ENCODE measurements at places on chromosomes 3 and 15. TPM values are rescaled to one million over a fixed set of nuclear protein-coding genes. Genes with fewer than 3 reads are reported as not detected.
A peak's percentile ranks its signal among the peaks of the same experiment; 100 is the strongest.

Gene GPR149
- total RNA-seq = not detected

Gene EPHA6
- total RNA-seq = 5.7 TPM

Gene SPTBN5
- total RNA-seq = not detected

Gene CYP1A2
- not detected for total RNA-seq

Gene KNG1
- not detected for total RNA-seq

Gene DNAJB8
- total RNA-seq = not detected

Gene KLHL40
- total RNA-seq = not detected

Gene FBXL2
- 9.4 TPM for total RNA-seq

Gene KCNMB2
- not detected for total RNA-seq

Gene RTP1
- total RNA-seq = not detected

Gene STAB1
- total RNA-seq = 295 TPM

Gene ATP13A5
- total RNA-seq = not detected

Gene WHAMM
- total RNA-seq = 11.9 TPM

Gene HAPLN3
- not detected for total RNA-seq

Gene RHOV
- total RNA-seq = not detected

Gene GOLGA8T
- total RNA-seq = not detected

Gene CCRL2
- total RNA-seq = not detected

Gene ARNT2
- 0.58 TPM for total RNA-seq

GRCh38 chr3:45987368-45988291 is 8.0 kb downstream of the FYCO1 start:
- no peak for DNase-seq

- DNase-seq = peak; percentile 61
Observed at GRCh38 chr3:34260271-34261000, 462.0 kb downstream of the PDCD6IP start.

- DNase-seq = no peak
Observed at GRCh38 chr15:83570756-83571155, 83.2 kb upstream of the ADAMTSL3 start.

GRCh38 chr3:181328346-181328745 is 338.8 kb upstream of the DNAJC19 start:
- DNase-seq = no peak

- no peak for DNase-seq
Observed at GRCh38 chr3:52429779-52430415, 15.0 kb downstream of the SEMA3G start.

GRCh38 chr15:68274201-68274848 is 3.2 kb upstream of the FEM1B start:
- DNase-seq = no peak

GRCh38 chr3:102083473-102083872 is 234.2 kb downstream of the NFKBIZ start:
- DNase-seq = no peak

DNA sequence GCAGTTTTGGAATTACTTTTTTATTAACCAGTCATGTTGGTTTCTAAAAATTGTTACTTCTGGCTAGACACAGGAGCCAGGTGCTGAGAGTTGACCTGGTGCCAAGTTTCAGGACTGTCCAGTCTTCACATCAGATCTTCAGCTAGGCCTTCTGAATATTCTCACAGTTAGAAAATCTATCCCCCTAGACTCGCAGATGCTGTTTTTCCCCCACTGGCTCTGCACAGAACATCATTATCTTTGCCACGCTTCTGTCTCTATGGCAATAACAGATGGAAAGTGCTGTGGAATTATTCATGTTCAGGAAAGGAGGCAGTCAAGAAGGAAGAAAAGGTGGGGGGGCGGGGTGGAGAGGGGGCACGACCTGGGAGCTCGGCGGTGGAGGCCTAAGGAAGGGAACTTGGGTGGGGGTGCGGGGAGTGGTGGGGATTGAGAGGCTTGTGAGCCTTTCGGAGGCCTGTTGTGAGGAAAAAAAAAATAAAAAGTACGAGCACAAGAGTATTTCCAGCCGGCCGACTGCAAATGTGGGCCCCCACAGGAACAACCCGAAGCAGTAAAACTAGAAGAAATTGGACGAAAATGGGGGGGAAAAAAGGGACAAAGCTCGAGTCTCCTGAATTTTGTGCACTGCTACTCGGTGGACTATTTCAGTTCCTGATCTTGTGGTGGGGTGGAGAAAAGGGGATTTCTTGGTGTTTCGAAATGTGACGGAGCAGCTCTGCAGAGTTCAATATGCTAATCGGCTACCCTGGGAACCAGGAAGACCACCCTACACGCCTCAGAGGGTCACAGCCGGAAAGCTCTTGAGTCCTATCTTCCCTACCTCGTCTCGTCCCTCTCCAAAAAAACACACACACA is 1.5 kb upstream of the SKIL start:
- peak; percentile 83 for DNase-seq

GRCh38 chr15:82641129-82641798 is 5.9 kb downstream of the CPEB1 start:
- no peak for DNase-seq

- DNase-seq = no peak
Observed at GRCh38 chr3:157093096-157093495, 66.9 kb downstream of the CCNL1 start.

- DNase-seq = no peak
Observed at GRCh38 chr3:151926956-151927355, 53.5 kb downstream of the SUCNR1 start.

DNA sequence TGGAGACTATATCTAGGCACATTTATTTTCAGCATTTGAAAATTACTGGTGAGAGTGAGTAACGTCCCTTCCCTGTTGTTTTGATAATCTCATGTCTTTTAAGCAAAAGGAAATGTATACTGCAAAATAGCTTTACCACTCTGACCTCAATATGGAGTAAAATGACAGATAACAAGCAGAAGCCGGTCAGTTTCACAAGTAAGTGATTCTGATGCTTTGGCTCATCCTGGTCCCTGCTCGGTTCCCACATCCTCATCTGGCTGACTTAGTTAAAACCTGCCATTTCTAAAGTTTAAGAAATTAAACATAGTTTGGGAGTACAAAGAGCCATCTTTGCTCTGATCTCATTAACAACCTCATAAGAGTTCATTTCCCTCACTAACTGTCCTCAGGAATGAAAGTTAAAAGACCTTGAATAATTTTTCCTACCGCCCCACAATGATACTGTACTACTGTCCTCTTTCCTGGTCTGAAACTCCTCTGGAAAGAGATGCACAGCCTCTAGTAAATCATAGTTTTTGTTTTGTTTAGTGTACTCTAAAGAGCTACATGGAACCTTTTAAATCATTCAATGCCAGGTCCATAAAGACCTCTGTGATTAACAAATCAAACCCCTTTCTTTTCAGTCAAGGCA is 72.3 kb upstream of the ICE2 start:
- no peak for DNase-seq

DNA sequence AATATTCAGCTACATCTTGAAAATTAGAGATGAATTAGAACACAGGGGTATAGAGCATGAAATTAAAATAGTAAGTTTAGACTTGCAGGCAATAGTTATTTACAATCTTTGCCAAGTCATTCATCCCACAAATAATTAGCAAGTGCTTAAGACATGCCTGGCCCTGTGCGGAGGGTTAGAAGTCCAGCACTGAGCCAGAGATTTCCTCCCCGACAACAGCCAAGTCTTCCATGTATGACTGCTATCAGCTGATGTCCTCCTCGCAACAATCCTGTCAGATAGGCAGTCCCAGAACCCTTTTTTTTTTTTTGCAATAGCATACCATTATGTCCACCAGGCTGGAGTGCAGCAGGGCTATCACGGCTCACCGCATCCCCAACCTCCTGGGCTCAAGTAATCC is 14.6 kb downstream of the SIN3A start:
- DNase-seq = no peak

- DNase-seq = no peak
Observed at GRCh38 chr3:99561056-99561455, 77.3 kb upstream of the COL8A1 start.

GRCh38 chr3:180277041-180277440 is 240.3 kb upstream of the PEX5L start:
- no peak for DNase-seq

GRCh38 chr3:151962352-151962751 is 88.9 kb downstream of the SUCNR1 start:
- no peak for DNase-seq

- no peak for DNase-seq
Observed at GRCh38 chr3:123480428-123480827, 31.5 kb upstream of the ADCY5 start.

GRCh38 chr15:71359246-71359645 is 244.0 kb downstream of the THSD4 start:
- DNase-seq = no peak

- DNase-seq = peak; percentile 80
Observed at GRCh38 chr15:68187559-68187958, 17.6 kb downstream of the CALML4 start.

DNA sequence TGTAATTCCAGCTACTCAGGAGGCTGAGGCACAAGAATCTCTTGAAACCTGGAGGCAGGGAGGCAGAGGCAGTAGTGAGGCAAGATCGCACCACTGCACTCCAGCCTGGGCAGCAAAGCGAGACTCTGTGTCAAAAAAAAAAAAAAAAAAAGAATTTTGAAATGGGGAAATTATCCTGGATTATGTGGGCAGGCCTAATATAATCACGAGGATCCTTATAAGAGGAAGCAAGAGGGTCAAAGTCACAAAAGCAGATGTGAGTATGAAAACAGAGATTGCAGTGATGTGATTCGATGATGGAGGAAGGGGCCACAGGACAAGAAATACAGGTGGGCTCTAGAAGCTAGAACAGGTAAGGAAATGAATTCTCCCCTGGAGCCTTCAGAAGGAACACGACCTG is 159.6 kb downstream of the LEKR1 start:
- DNase-seq = no peak

GRCh38 chr15:49315391-49315823 is 107.6 kb upstream of the FGF7 start:
- DNase-seq = no peak

DNA sequence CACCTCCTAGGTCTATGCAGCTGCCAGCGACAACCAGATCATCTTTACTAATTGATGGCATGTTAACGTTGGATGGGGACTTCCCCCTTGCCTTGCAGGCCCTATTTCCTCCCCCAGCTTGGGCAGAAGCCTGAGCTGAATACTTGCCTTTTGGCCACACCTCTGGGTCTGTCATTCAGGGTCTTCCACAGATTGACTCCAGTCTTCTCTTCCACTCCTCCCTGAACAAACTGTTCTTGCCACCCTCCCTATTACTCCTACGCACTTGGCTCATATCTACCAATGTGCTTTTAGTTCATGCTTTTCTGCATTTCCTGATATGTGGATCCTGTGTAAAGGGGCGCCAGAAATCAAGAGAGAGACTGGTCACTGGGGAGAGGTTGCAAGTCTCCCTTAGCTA is 73.5 kb downstream of the DNASE1L3 start:
- DNase-seq = no peak

GRCh38 chr3:161388855-161389254 is 17.5 kb upstream of the SPTSSB start:
- no peak for DNase-seq

DNA sequence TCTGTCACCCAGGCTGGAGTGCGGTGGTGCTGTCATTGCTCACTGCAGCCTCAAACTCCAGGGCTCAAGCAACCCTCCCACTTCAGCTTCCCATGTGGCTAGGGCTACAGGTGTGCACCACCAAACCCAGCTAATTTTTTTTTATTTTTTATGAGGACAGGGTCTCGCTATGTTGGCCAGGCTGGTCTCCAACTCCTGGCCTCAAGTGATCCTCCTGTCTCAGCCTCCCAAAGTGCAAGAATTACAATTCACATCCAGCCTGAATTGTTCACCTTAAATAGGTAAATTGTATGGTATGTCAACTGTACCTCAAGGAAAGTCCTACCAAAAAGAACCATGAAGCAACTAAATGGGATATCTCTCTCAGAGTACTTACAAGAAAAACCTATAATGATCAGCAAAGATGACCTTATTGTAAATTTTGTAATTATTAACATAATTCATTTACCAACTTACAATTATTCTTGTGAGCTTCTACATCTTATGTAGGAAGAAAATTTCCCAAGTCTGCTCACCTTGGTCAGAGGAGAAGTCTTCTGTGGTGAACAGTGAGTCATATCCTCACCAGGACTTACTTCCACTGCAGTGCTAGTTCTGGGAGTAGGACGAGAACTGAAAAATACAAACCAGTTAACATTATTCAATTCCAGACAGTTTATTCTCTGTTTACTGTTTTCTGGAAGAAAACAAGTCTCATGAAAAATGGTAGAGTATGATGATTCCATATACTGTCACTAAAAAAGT is 54.4 kb downstream of the ULK4 start:
- no peak for DNase-seq

GRCh38 chr15:48010316-48010715 is 110.5 kb upstream of the SLC24A5 start:
- DNase-seq = peak; percentile 25

GRCh38 chr3:171239757-171240503 is 213.4 kb upstream of the SLC2A2 start:
- no peak for DNase-seq

- DNase-seq = no peak
Observed at GRCh38 chr3:71489315-71489761, 94.2 kb downstream of the FOXP1 start.

DNA sequence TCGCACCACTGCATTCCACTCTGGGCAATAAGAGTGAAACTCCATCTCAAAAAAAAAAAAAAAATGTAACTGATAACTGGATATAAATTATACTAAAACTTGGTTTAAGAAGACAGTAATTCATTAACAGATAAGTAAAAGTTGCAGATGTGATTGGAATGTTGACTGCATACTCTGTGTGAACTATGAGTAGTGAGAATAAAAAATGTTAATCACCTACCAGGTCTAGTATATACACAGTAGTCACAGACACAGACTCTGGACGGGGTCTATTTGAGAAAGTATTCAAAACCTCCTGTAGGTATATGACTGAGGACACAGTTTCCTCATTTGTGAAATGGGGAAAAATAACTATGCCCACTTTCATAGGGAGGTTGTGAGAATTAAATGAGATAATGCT is 26.0 kb downstream of the GOLM2 start:
- DNase-seq = no peak

DNA sequence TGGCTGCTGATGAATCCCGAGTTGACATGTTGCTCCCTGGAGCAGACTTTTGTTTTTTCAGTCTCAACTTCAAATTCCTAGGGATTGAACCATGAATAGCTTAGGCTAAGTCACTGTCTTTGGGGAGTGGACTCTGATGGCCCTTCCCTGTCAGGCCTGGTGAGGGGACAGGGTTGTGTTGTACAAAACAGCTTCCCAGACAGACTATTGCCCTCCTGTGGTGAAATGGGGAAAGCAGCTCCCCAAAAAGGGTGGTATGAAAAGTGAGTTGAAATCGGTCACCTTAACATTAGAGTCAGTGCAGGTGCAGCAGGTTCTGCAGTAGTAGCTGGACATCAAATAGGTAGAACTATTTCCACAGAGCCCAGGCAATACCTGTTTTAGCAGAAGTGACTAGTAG is 775.6 kb downstream of the ROBO2 start:
- DNase-seq = no peak

DNA sequence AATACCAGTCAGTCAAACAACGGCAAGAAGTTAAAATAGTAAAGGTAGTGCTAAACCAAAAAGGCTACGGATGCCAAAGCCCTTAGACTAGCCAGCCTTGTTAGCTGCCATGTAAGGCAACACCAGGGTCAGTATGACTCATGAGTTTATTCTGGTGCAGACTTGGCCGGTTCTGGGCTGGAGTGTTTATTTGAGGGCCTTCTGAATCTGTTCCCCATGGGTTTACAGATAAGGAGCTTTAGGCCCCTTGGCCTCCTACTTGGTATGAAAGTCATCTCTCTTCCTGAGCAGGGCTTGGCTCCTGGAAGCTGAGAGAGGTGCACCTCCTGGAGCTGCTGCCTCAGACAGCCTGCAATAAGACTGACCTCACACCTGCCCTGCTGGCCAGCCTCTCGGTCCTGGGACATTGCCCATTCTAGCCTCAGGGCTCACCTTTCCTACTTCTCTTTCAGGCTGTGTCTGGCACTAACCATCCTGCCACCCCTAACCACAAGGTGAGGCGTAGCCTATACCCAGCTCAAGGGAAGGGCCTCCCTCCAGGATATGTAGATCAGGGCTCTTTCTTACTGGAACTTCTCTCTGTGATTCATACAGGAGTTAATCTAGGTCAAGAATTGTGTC is 10.4 kb upstream of the RTP1 start:
- peak; percentile 59 for DNase-seq
